Psoas muscle (tissue), 8 donors: ENCODE measurements at places on chromosomes 2 and 18. TPM values are rescaled to one million over a fixed set of nuclear protein-coding genes. Genes with fewer than 3 reads are reported as not detected.

DNA sequence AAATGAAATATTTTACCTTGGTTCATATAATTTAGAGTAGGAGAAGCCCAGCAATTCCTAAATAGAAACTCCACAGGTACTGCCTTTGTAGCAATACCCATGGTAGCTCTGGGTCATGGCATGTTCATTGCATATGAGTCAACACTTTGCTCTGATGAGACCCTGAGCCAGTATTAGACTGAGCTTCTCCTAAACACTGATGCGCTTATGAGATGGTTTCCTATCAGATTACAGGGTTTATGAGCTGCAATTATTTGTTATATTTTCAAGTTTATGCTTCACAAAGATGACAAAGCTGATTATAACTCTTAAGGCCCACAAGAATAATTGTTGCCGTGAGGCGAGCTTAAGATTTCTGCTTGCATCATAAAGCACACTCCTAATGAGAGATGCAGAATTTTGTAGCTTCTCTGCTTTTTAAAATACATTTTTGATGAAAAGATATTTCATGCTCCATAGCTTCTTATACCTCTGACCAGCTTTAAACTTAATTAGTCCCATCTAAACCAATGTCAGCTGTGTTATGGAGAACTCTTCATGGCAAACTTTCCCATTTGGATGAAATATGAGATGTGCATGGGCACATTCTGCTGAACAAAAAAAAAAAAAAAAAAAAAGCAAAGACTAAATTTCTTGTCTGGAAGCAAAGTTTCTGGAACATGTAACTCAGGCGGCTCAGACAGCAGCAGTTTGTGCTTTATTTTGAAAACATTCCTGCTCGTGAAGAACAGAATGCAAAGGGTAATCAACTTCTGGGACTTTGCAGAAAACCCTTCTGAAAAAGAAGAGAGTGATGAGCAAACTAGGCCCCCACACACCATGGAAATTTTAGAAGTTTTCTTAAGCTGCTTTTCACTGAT lies 162.6 kb downstream of the KCNE4 start:
- H3K4me3 ChIP-seq, result no peak overlapping the region
- H3K27ac ChIP-seq, result no peak overlapping the region

The ACMSD gene
- not detected for total RNA-seq

DNA sequence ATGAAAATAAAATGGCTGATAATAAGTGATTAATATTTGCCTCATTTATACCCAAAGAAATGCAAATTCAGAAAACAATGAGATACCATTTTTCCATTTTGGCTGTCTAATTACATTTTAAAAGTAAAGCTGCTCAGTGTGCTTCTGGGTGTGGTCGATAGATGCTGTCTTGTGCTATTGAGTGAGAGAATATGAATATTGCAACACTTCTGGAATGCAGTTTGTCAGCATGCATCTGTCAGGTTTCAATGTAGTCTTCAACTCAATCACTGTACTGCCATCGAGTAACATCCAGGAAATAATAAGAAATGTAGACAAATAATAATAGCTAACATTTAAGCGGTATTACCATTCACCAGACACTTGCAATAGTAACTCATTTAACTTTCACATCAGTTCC lies 3.9 kb downstream of the IL18R1 start:
- no peak overlapping the region for H3K27ac ChIP-seq
- no peak overlapping the region for H3K4me3 ChIP-seq
- H3K27me3 ChIP-seq, result no peaks in the 10 kb centered on the region
- no peaks in the 10 kb centered on the region for H3K4me1 ChIP-seq
- DNase-seq, result no peak
- no peaks in the 10 kb centered on the region for H3K36me3 ChIP-seq

DNA sequence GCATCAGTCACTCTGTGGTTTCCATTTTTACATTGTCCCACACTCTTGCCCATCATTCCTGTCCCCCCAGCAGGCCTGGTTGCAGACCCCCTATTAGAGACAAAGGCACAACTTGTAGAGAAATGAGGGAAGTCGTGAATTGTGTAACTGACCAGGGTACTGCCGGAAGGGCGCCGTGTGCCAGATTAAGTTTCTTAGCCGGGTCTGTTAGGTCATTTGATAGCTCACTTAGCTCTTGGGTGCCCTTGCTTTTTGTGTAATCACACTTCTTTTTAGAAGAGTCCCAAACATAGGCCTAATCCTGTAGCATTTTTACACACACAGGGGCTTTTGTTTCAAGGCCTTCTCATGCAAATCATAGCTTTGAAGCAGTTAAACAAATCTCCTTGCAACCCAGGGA lies 87.2 kb downstream of the CTAGE1 start:
- H3K27ac ChIP-seq, result no peak overlapping the region
- H3K27me3 ChIP-seq, result no peaks in the 10 kb centered on the region
- no peaks in the 10 kb centered on the region for H3K4me1 ChIP-seq
- H3K36me3 ChIP-seq, result no peaks in the 10 kb centered on the region
- H3K4me3 ChIP-seq, result no peak overlapping the region

The KLHL14 gene
- not detected for total RNA-seq

The MYL12B gene
- total RNA-seq, result 192 TPM

DNA sequence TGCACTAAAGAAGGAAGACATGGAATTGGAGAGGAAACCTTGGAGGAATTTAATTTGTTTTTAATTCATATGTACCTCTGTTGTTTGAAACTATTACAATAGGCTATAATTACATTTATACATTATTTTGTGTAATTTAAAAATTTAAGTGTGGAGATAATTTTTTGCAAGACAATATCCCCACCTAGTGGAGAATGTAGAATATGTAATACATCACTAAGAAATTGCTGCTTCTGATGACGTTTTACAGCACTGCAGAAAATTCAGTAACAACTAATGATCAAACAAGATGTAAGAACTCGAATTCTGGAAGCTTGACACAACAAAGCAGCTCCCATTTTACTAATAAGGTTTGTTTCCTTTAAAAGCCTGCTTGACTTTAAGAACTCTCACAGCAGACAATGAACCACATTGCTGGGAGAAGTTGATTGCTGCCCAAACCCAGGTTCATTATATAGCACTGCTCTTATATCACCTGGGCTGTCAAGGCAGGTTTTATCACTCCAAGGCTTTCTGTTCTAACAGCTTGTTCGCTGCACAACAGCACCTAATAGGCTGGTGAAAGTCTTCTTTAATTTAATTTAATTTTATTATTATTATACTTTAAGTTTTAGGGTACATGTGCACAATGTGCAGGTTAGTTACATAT lies 53.4 kb downstream of the THADA start:
- peaks cover 9% of the 10 kb centered on the region for H3K4me1 ChIP-seq
- no peaks in the 10 kb centered on the region for H3K36me3 ChIP-seq
- H3K27me3 ChIP-seq, result no peaks in the 10 kb centered on the region
- no peak for DNase-seq
- no peak overlapping the region for H3K27ac ChIP-seq

The CCDC74A gene
- total RNA-seq, result 0.51 TPM

GRCh38 chr2:119205001-119205706 lies 18.5 kb upstream of the STEAP3 start:
- no peaks in the 10 kb centered on the region for H3K36me3 ChIP-seq
- no peak for DNase-seq
- H3K4me1 ChIP-seq, result no peaks in the 10 kb centered on the region
- H3K27me3 ChIP-seq, result no peaks in the 10 kb centered on the region
- no peak overlapping the region for H3K4me3 ChIP-seq

The FRZB gene
- total RNA-seq, result 1.3 TPM

GRCh38 chr2:74471332-74472065 lies 981 bp downstream of the MRPL53 start:
- H3K27me3 ChIP-seq, result no peaks in the 10 kb centered on the region
- peaks cover 31% of the 10 kb centered on the region for H3K36me3 ChIP-seq
- peaks cover 18% of the 10 kb centered on the region for H3K4me1 ChIP-seq

GRCh38 chr2:240112914-240113690 lies 23.0 kb downstream of the COPS9 start:
- no peak overlapping the region for H3K4me3 ChIP-seq
- no peaks in the 10 kb centered on the region for H3K36me3 ChIP-seq
- peaks cover 11% of the 10 kb centered on the region for H3K27me3 ChIP-seq
- no peak overlapping the region for H3K27ac ChIP-seq

The NYAP2 gene
- 5.0 TPM for total RNA-seq

- no peak overlapping the region for H3K4me3 ChIP-seq
- no peaks in the 10 kb centered on the region for H3K36me3 ChIP-seq
- no peaks in the 10 kb centered on the region for H3K4me1 ChIP-seq
- H3K27ac ChIP-seq, result no peak overlapping the region
Measured at GRCh38 chr2:190716176-190716807, 67.4 kb downstream of the NAB1 start.

- no peaks in the 10 kb centered on the region for H3K27me3 ChIP-seq
- no peaks in the 10 kb centered on the region for H3K4me1 ChIP-seq
- no peak for DNase-seq
- peaks cover 6% of the 10 kb centered on the region for H3K36me3 ChIP-seq
- no peak overlapping the region for H3K4me3 ChIP-seq
Measured at GRCh38 chr2:74895001-74895400, 61.1 kb downstream of the HK2 start.

DNA sequence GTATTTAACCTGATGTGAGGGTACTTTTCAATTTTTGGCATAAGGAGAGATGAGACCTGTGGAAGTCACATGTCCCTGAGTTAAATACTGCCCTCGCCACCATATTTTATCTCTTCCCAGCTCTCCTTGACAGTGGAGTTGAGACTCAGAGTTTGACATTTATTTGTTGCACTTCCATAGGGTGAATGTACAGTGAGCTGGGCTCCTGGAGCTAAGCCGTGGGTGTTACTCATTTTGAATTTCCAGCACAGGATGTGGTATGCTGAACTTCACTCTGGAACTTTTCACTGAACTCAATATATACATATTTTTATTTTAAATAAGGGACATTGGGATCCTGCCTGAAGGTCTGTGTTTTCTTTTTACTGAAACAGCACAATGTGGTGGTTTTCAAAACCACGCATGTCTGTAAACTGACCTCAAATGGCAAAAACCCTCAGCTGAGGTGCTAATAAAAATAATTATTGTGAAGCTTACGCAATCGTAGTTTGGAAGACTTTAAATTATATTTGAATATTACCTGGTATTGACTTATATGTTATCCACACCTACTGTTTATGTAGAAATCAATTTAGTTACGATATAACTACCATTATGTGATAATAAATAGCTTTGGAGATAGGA lies 12.1 kb downstream of the RNF144A start:
- no peak overlapping the region for H3K4me3 ChIP-seq
- H3K27ac ChIP-seq, result peak overlapping the region; percentile 54
- no peak for DNase-seq
- peaks cover 62% of the 10 kb centered on the region for H3K4me1 ChIP-seq
- H3K36me3 ChIP-seq, result no peaks in the 10 kb centered on the region
- H3K27me3 ChIP-seq, result no peaks in the 10 kb centered on the region

The SAG gene
- total RNA-seq, result not detected

The PRKAG3 gene
- 22.0 TPM for total RNA-seq

DNA sequence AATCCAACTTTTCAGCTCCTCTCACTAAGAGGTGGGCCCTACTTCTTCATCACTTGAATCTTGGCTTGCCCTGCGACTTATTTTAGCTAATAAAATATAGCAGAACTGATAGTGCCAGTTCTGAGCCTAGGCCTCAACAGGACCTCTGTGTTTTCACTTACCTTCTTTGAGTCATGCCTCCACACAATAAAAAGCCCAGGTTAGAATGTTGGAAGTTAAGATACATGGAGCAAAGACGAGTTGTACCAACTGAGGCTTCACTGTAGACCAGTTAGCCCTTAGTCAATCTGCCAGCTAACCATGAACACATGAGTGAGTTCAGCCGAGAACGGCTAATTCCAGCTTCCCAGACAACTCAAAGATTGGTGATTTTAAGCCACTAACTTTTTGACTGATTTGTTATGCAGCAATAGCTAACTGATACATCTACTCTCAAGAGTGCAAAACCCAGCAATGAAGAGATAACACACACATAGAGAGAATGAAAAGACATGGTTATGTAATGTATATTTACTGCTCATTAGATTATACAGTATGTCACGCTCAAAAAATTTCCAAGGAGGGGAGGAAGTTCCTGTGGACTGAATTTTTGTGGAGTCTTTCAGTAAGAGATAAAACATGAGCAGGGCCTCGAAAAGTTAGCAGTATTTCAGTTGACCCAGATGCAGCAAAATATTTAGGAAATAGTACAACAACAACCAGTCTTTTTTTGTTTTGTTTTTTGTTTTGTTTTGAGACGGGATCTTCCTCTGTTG lies 181.1 kb downstream of the MYCN start:
- H3K4me1 ChIP-seq, result no peaks in the 10 kb centered on the region
- DNase-seq, result no peak
- H3K27me3 ChIP-seq, result no peaks in the 10 kb centered on the region

GRCh38 chr18:25873833-25874232 lies 216.6 kb downstream of the SS18 start:
- H3K4me1 ChIP-seq, result no peaks in the 10 kb centered on the region
- H3K27ac ChIP-seq, result no peak overlapping the region
- no peak overlapping the region for H3K4me3 ChIP-seq
- DNase-seq, result no peak

The PLEKHH2 gene
- 2.2 TPM for total RNA-seq

The RAPGEF4 gene
- 2.0 TPM for total RNA-seq

GRCh38 chr18:79217979-79218604 lies 148.9 kb downstream of the ATP9B start:
- H3K27me3 ChIP-seq, result no peaks in the 10 kb centered on the region
- peak overlapping the region; percentile 61 for H3K4me3 ChIP-seq
- peak; percentile 82 for DNase-seq
- peaks cover 10% of the 10 kb centered on the region for H3K4me1 ChIP-seq
- no peaks in the 10 kb centered on the region for H3K36me3 ChIP-seq

- H3K36me3 ChIP-seq, result no peaks in the 10 kb centered on the region
- no peak for DNase-seq
Measured at GRCh38 chr2:185202381-185202780, 536.2 kb upstream of the FSIP2 start.

GRCh38 chr2:108701806-108702205 lies 17.5 kb upstream of the RANBP2 start:
- no peak overlapping the region for H3K27ac ChIP-seq
- no peak overlapping the region for H3K4me3 ChIP-seq
- peaks cover 4% of the 10 kb centered on the region for H3K4me1 ChIP-seq
- H3K27me3 ChIP-seq, result no peaks in the 10 kb centered on the region

GRCh38 chr2:138475277-138475776 lies 26.2 kb upstream of the SPOPL start:
- H3K4me1 ChIP-seq, result no peaks in the 10 kb centered on the region
- no peak for DNase-seq
- H3K27me3 ChIP-seq, result no peaks in the 10 kb centered on the region

The DCC gene
- not detected for total RNA-seq

The KCNG3 gene
- total RNA-seq, result not detected

GRCh38 chr18:417495-417894 lies 83.0 kb downstream of the COLEC12 start:
- no peak overlapping the region for H3K27ac ChIP-seq
- no peaks in the 10 kb centered on the region for H3K4me1 ChIP-seq
- H3K4me3 ChIP-seq, result no peak overlapping the region
- no peaks in the 10 kb centered on the region for H3K36me3 ChIP-seq
- no peaks in the 10 kb centered on the region for H3K27me3 ChIP-seq

The WNT6 gene
- 1.0 TPM for total RNA-seq

The SLC38A11 gene
- total RNA-seq, result 1.2 TPM

The SEC11C gene
- 11.3 TPM for total RNA-seq

The ABCG8 gene
- not detected for total RNA-seq
